ENCODE measurements at places on chromosomes 3 and 15.

DNA sequence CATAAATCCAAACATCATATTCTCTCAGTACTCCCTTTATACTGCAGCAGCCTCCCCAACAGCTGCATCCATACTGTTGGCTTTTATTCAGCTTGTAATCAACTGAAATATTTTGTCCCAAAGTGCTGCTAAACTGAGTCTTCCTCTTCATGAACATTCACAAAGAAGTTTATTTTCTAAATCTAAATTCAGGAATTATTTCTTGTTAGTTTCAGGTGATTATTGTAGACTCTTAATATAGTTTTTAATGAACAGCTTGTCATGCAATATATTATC, 269.3 kb upstream of the UBE2E2 start:
- DNase-seq: no peak

- DNase-seq: peak; percentile 26
These were observed 440 bp downstream of the PRTG start for GRCh38 chr15:55742498-55742926.

- no peak for DNase-seq
These were observed 246.5 kb upstream of the LRRN1 start for GRCh38 chr3:3552761-3553160.

- DNase-seq: no peak
These were observed 87.7 kb downstream of the ATP10A start for GRCh38 chr15:25775317-25775912.

DNA sequence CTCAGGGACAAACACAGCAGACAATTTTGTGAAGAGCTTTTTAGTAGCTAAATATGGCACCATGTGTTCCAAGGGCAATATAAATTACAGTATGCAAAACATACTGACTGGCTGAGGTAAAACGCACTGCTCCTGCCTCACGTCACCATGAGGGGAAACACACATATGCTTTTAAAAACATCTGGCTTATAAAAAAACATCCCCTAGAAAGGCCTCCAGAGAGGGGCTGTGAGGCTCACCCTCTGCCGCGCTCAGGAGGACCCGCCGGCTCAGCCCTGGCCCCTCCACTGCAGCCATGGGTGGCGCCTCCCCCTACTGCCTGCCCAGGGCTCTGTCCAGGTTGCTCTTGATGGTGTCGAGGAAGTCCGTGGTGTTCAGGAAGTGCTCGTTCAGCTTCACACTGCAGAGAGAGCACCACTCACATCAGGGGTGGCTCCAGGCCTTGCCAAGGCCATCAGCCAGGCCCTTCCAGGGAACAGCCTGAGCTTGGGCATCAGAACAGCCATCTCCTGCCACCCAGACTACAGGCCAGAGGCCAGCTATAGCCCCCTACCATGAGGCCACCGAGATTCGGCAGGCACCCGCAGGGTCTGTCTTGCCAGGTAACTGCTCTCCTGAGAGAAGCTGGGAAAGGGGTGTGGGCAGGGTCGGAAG, 18.2 kb downstream of the IDH2 start:
- DNase-seq: no peak

- no peak for DNase-seq
These were observed 42.6 kb downstream of the ANKRD28 start for GRCh38 chr3:15755181-15755580.

DNA sequence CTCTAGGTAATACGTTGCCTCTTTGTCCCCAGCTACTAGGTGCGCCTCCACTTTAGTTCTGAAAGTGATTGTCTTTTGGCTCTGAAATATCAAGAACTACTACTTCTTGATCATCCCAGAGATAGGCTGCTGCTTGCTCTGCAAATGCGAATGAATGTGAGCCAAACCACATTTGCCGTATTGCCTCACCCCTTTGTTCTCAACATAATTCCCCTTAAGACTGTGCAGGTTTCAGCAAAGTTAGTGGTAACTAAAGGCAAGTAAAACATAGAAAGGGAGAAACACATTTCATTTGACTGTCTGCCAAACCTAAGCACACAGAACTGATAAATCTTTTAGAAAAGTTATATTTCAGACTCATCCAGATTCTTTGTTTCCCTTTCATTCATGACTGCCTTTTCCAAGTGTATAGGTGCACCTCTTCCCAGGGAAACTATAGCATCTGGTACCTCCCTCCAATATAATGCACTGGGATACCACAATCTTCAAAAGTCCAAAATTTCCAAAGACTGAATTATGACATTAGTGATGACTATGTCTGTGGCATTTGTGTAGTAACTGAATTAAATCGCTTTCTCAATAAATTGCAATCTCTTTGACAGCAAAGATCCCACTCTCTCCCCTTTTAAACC, 720.6 kb upstream of the CBLB start:
- no peak for DNase-seq

Measured in NCI-H1092 treated with DMSO at 0.1 percent for 48 hours (cell line).